Vagina (tissue), 2 donors: ENCODE measurements at places on chromosomes 2 and 18. TPM values are rescaled to one million over a fixed set of nuclear protein-coding genes. Genes with fewer than 3 reads are reported as not detected.

DUSP28 gene
- total RNA-seq: 5.9 TPM

PLEKHA3 gene
- total RNA-seq: 5.9 TPM

KRTCAP3 gene
- 3.9 TPM for total RNA-seq

TTC32 gene
- total RNA-seq: 15.2 TPM

NR4A2 gene
- total RNA-seq: 17.2 TPM

ASB18 gene
- total RNA-seq: not detected

DPP10 gene
- total RNA-seq: not detected

ARHGEF33 gene
- total RNA-seq: 0.74 TPM

SLC39A6 gene
- total RNA-seq: 39.3 TPM

DTNA gene
- 18.4 TPM for total RNA-seq

ESPNL gene
- total RNA-seq: 0.74 TPM

IL36RN gene
- total RNA-seq: 0.25 TPM

DNA sequence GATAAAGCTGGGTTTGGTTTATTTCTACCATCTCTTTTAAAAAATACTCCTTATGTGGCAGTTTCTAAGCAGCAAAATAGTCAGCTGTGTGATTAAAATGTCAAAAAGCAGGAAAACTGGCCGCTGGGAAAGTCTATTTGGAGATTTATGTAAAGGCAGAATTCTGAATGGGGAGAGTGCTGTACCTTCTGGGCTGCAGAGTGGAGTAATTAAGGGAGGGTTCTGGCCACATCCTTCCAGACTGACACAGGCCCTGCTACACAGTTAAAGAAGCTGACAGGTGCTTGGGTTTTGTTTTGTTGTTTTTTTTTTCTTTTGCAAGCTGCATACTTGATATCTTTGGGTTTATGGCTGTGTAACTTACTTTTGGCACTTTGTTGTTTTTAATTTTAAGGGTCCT lies 157.2 kb downstream of the WDSUB1 start:
- DNase-seq: no peak

- no peak for DNase-seq
Observed at GRCh38 chr2:7868836-7869235, 813.0 kb upstream of the ID2 start.

DNA sequence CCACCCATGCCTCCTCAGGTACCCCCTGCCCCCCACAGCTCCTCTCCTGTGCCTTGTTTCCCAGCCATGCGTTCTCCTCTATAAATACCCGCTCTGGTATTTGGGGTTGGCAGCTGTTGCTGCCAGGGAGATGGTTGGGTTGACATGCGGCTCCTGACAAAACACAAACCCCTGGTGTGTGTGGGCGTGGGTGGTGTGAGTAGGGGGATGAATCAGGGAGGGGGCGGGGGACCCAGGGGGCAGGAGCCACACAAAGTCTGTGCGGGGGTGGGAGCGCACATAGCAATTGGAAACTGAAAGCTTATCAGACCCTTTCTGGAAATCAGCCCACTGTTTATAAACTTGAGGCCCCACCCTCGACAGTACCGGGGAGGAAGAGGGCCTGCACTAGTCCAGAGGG lies 803 bp upstream of the DES start:
- DNase-seq: no peak

DNA sequence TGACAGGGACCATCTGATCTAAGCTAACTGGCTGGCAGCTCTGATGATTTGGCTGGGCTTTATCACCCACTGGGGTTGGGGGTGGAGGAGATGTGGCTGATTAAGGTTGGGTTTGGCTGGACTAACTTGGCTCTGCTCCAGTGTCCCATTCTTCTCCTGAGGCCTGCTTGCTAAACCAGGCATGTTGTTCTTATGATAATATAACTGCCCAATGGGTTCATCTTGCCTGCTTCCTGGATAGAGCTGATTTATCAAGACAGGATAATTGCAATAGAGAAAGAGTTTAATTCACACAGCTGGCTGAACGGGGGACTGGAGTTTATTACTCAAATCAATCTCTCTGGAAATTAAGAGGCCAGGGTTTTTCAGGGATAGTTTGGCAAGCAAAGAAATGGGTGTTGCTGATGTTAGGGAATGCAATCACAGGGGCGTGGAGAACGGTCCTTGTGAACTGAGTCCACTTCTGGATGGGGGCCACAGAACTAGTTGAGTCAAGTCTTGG lies 150.4 kb downstream of the PTH2R start:
- no peak for DNase-seq

GRCh38 chr18:10521566-10521965 lies 4.3 kb upstream of the NAPG start:
- DNase-seq: no peak

DNA sequence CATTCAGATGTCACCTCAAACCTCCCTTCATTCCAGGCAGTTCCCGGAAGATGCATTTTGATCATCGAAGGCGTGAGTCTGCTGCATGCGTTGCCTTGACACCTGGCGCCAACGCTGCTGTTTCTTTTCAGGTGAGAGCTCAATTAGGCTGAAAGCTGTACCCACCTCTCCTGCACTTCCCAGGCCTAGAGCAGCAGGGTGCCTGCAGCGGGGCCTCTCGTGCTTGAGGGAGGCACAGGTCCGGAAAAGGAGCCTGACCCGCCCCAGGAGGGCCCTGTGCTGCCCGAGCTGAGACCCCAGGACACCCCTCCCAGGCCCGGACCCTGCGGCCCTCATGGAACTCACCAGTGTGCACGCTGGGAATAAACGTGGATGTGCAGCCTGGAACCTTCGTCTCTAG lies 31.4 kb upstream of the KCNG2 start:
- DNase-seq: no peak

DNA sequence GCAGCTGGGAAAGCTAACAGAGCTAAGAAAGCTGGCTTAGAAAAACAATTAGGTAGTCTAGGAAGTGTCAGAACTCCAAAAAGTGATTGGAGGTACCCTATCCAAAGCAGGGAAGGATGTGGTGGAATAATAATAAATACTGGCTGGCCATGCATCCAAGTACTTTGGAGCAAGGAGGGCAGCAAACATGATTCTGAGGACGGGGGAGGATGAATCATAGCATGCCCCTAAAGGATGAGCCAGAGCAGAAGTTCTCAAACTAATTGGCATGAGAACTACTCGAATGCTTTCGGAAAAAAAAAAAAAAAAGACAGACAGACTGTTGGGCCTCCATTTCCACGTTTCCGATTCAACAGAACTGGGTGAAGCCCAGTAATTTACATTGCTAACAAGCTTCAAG lies 2.4 kb downstream of the CWC22 start:
- DNase-seq: no peak

DNA sequence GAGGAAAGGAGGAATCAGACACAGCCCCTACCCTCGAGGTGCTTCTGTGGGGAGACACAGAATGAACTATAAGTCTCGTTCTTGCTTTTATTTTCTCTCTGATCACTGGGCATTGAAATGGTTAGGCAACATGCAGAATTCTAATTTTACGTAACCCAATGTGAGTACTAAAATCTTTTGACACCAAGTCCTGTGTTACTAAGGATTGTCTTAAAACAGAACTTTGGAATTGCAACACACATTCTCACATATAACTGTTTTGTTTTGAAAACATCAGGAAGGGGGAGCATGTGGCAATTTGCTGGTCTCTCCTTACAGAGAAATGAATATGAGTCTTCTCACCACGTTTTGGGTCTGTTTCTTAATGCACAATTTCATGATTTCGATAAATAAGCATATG lies 23.6 kb upstream of the SULT1C4 start:
- no peak for DNase-seq

DNA sequence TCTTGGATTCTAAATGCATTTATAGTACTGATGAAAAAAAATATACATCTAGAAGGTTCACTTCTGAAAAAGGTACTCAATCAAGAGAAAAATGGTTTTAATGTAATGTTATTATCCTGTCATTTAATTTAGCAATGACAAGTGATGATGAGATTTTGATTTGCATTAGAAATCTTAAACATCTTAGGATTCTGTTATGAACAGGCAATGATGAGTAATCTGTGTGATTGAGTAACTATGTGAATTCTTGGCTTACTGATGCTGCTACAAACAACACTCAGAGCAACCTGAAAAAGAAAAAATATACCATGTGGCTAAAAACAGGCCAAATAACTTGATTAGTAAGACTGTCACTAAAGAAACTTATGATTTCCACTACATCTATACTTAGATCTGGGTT lies 30.1 kb downstream of the RBKS start:
- DNase-seq: no peak

DNA sequence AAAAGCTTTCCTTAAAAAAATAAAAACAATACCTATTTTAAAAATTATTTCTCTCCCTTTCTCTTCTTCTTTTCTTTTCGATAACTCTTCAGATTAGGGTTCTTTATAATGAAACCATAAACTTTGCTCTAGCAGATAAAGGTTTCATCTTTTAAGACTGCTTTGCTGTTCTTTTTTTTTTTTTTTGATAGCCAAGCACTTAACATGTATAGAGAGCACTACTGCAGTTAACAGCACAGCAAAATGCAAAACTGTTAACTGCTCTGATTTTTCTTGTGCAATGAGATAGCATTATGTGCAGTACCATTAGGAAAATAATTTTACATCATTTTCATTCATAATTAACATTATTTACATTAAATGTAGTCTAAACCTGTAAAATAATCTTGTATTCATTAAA lies 36.3 kb downstream of the GALNT1 start:
- no peak for DNase-seq

DNA sequence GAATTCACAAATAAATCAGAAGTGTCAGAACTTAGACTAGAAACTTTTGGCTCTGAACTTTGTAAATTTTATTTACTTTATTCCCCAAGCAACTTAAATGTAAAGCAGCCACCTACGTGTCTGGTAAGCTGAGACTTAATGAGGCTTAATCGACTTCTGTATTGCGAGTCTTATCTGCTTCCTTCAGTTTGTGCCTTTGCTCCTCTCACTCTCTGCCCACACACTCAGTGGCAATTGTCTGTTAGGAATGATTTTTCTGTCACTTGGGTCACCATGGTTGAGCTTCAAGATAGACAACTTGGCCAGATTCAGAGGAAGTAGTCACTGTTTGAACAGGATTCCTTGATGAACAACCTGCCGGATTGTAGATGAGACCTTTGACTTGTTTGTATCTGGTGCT lies 691.4 kb upstream of the FSHR start:
- DNase-seq: no peak

DNA sequence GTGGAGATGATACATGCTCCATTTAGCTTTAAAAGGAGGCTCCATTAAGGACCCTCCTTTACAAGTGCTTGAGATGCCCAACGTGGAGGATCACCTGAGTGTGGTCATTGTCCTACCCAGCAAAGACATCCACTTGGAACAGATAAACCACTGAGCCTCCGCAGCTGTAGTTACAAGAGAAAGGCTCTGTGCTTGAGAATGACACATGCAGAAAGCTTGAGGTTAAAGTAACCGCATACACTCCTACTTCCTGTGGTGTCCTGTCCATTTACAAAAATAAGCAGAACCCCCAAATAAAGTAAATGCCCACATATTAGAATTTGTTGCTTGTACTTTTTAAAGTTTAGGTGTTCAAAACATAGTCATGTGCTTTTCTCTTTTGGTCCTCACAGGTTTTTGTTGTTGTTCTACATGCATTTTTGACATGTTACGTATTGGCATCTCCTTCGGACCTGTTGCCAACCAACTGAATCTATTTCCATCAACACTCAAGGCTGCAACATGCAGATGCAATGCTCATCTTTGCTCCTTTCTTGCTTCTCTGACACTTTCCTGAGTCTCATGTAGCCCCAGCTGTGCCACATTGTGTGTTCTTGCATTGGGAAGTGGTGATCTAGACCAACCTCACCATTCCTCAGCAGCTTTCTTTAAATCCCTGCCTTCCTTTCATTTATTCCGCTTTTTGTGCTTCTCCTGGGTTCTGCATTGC lies 56.0 kb downstream of the SERPINB7 start:
- DNase-seq: no peak

DNA sequence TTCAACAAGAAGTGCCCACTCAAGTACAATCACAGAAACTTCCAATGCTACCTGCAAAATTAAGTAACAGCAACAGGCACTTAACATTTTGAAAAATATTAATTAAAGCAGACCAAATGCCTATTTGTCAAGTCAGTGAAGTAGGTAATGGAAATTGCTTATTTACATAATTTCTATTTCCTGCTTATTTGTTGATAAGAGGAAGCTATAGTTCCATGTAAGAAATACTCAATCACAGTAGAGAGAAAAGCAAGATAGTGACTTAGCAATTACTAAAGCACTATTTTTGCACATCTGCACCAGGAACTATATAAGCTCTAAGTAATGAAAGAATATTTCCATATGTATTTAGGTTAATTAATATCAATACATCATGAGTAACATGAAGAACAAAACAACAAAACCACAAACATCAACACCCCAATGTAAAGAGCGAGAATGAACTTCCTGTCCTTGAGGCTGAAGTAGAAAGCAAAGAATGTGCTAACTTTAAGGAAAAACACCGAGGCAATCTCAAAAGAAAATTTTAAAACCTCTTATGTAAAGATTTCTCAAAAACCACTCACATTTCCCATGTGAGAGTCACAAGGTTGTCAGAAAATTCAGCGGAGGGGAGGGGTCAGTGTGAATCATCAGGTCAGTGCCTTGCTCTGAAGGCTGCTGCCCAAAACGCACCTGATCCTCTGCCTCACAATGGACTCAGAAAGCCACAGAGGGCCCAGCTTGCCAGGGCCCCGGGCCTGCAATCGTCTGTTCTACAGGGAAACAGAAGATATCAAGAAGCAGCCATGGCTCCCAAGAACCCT lies 12.5 kb downstream of the NPC1 start:
- DNase-seq: no peak

DNA sequence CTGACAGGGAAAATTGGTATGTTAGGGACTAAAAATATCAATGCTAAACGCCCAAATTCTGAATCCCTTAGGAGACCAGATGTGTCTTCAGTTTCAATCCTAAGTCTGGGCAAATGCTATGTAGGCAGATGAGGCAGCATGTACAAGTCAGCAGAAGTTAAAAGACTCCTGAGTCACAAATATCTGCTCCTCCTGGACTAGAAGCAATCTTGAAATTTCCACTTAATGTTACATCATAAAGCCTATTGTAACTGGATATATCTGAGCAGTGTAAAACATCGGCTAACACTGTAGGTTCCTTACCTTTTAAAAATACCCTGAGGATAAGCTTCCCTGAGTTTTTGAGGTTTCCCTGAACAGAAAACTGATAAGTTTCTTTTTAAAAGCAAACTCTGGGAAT lies 1087.6 kb upstream of the PIK3C3 start:
- DNase-seq: no peak

DNA sequence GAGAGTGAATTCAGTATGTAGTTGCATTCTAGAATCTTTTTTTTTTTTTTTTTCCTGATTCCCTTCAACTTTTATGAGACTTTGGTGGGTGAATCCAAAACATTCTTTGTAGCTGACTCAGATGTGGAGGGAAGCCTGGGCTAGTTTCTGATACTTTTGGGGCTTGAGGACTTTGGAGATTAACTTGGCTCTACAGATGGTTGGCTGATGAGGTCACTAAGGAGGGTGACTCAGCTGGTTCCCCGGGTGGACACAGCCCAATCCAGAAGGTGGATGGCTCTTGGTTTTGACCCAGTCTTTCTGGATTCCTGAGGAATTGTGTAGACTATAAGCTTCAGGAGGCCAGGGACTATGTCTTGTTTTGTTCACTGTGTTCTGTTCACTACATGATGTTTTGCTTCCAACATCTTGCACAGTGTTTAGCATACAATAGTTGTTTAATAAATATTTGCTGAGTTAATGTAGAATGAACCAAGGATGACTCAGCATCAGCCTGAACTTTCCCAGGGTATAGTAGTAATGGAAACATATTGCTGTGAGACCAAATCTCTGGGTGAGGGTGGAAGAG lies 30.5 kb downstream of the LAMA3 start:
- no peak for DNase-seq
